ENCODE measurements at places on chromosomes 3 and 15.

- H3K4me3 ChIP-seq: no peak overlapping the region
- H3K27ac ChIP-seq: no peak overlapping the region
- H3K36me3 ChIP-seq: peaks cover 10% of the 10 kb centered on the region
- no peaks in the 10 kb centered on the region for H3K4me1 ChIP-seq
- no peaks in the 10 kb centered on the region for H3K27me3 ChIP-seq
Measured at GRCh38 chr3:124797426-124797945, 67.2 kb downstream of the UMPS start.

- no peak overlapping the region for H3K27ac ChIP-seq
- H3K27me3 ChIP-seq: no peaks in the 10 kb centered on the region
- peaks cover 2% of the 10 kb centered on the region for H3K36me3 ChIP-seq
Measured at GRCh38 chr3:139473155-139473771, 3.1 kb downstream of the RBP2 start.

DNA sequence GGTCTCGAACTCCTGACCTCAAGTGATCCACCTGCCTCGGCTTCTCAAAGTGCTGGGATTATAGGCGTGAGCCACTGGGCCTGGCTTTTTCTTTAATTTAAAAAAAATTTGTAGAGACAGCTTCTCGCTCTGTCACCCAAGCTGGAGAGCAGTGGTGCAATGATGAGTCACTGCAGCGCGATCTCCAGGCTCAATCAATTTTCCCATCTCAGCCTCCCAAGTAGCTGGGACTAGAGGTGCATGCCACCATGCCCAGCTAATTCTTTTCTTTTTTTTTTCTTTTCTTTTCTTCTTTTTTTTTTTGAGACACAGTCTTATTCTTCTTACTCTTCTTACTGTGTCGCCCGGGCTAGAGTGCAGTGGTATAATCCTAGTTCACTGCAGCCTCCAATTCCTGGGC, 19.8 kb downstream of the TUBGCP4 start:
- H3K27me3 ChIP-seq: no peaks in the 10 kb centered on the region
- no peak overlapping the region for H3K4me3 ChIP-seq
- no peaks in the 10 kb centered on the region for H3K4me1 ChIP-seq
- H3K36me3 ChIP-seq: peaks cover 18% of the 10 kb centered on the region

- no peak for DNase-seq
- no peak overlapping the region for H3K27ac ChIP-seq
- no peak overlapping the region for H3K4me3 ChIP-seq
- H3K4me1 ChIP-seq: no peaks in the 10 kb centered on the region
- H3K36me3 ChIP-seq: no peaks in the 10 kb centered on the region
- H3K27me3 ChIP-seq: peaks cover 4% of the 10 kb centered on the region
Measured at GRCh38 chr3:122067214-122067550, 12.0 kb downstream of the CD86 start.

DNA sequence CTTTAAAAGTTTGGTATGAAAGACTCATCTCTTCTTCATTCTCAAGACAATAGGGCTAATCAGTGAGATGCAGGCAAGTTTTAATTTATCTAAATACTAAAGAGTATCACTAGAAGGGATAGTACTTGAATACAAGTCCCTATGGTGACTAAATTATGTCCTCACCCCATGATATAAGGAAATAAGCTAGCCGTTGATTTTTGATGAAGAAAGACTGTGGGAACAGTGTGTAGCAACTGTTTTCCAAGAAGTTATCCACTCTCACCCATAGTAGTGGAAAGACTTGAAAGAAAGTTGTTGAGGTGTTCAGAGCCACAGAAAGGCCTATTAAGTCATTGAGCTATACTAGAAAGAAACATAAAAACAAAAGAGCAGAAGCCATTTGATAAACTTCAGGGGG, 36.7 kb downstream of the PIK3CA start:
- DNase-seq: no peak
- no peak overlapping the region for H3K4me3 ChIP-seq
- H3K4me1 ChIP-seq: peaks cover 5% of the 10 kb centered on the region
- H3K27ac ChIP-seq: no peak overlapping the region
- no peaks in the 10 kb centered on the region for H3K36me3 ChIP-seq

All from progenitor cell of endocrine pancreas (in vitro differentiated cells).